ENCODE measurements at places on chromosomes 11 and 22.
A peak's percentile ranks its signal among the peaks of the same experiment; 100 is the strongest.

DNA sequence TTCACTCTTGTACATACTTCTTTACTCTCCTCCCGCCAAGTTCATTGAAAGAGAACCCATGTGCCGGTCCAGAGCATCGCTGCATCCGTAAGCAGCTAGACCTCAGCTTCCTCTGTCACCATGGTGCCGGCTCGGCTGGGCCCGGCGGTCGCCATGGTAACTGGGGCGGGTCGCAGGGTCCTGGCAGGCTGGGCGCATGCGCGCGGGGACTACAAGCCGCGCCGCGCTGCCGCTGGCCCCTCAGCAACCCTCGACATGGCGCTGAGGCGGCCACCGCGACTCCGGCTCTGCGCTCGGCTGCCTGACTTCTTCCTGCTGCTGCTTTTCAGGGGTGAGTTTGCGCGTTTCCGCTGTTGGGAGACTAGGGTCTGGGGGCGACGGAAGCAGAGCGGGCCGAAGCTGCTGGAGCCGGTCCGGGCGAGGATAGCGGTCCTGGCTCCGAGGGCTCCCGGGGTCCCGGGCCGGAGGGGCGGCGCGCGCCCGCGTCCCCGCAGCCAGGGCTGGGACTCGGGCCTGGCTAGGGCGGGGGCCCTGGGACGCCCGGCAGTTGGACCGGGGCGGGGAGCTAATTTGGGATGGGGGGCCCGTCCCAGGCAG is at the start of gene JAM3:
JAM3 (plus strand) TSS at position 244 of the 597 bp plus-strand sequence; CDS start at position 256, 12 bp downstream.
- DNase-seq, result peak; percentile 52

- DNase-seq, result no peak
Measured at GRCh38 chr22:19480789-19481188, 1.1 kb downstream of the CDC45 start.

DNA sequence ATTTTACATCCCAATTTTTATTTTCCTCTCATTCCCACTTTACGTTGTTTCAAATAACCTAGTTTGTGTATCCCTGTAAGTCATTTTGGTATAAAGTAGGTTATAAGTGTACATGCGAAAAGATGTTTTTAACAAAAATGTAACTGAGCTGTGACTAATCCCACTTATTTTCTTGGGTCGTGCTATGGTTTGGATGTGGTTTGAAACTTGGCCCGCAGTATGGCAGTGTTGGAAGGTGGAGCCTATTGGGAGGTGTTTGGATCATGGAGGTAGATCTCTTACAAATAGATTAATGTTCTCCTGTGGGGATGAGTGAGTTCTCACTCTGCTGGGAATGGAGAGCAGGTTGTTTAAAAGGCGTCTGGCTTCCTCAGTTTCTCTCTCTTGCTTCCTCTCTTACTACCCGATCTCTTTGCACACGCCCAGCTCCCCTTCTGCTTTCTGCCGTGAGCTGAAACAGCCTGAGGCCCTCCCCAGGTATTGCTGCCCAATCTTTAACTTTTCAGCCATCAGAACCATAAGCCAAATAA is 7.2 kb downstream of the RPL27A start:
- DNase-seq, result no peak

GRCh38 chr11:2892967-2893528 is 7.5 kb upstream of the CDKN1C start:
- DNase-seq, result no peak

GRCh38 chr11:131275580-131275979 is 94.8 kb upstream of the NTM start:
- no peak for DNase-seq
